ENCODE measurements at places on chromosomes 7 and 10.

DNA sequence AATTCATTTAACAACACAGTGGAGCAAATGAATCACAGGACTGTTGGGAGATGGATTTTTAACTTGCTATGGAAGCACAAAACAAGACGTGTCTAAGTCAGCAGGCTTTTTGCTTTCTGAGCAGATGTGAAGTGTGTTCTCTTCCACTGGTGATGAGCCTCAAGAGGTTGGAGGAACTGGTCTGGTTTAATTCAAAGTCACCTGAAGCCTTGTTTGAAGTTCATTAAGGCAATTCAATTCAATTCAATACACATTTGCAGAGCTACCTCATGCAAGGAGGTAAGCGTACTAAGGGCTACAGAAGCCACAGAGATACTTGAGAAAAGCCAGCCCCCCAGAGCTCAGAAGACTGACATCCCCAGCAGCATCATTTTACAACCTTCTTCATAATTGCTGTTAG lies 68.4 kb upstream of the PALS2 start:
- no peak for DNase-seq

DNA sequence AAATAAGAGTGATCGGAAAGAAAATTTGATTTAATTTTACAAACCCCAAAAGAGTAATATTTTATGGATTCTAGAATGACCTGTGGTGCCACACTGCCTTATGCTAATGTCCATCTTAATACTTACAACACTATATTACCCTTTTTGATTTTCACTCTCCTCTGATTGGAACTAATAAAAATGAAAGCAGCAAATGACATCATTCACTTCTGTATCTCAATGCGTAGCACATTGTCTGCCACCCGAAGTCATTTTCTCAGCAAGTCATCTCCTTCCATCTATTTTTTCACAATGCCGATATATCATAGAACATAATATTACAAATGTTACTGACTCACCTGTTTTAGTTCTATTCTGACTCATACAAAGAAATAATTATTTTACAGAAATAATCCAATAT lies 127.5 kb upstream of the PCLO start:
- DNase-seq, result no peak

DNA sequence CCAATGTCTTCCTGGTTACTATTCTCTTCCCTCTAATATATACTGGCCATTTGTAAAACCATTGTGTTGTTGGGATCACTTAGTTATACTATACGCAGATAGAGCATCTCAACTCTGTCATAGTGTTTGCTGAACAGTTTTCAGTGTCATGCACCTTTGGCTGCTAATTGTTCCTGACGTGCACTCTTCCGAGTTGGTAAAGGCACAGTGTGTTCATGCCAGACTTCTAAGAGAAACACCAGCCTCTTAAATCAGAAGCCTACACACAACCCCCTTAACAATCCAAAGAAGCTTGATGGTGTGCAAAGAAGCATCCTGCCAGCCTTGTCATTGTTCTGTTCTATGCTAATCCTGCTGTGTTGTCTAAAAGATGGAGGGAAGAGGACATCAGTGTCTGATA lies 131.1 kb downstream of the MAPK8 start:
- no peak for DNase-seq

DNA sequence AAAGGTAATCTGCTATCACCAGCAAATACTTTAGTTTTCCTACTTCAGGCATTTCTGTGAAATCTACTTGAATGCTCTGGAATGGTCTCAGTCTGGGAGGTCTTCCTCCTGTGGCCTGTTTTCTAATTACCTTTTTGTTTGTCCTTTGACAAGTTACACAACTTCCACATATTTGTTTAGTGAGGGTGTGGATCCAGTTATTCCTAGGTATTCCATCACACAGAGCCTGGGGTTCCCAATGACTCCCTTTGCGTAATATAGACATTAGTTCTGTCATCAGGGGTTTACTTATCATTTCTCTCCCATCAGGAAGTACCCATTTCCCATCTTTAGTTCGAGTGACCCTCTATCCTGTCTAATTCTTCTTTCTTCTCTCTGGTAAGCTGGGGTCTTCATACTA lies 28.1 kb upstream of the ELOVL3 start:
- no peak for DNase-seq

GRCh38 chr10:111085690-111086353 lies 9.0 kb downstream of the ADRA2A start:
- no peak for DNase-seq

- no peak for DNase-seq
Observed at GRCh38 chr7:112154690-112155089, 51.5 kb downstream of the DOCK4 start.

- no peak for DNase-seq
Observed at GRCh38 chr7:155352076-155352752, 54.5 kb downstream of the INSIG1 start.

DNA sequence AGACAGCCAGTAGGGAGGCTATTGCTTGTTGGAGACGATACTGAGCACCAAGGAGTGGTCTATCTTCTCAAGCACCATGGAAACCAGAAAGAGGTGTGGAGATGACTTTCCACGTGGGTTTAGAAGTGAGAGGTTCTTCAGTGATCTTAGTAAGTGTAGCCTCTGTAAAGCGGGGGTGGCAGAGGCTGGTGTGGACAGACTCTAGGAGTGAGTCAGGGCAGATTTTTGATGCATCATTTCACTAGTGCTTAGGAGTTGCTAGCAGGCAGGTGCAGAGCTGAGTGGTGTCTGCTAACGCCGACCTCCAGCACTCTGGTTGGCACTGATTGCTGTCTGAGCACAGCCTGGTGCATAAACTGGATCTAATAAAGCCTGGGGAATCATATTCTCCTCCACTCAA lies 78.4 kb upstream of the ADO start:
- DNase-seq, result no peak

GRCh38 chr7:120941064-120941463 lies 9.5 kb upstream of the ING3 start:
- DNase-seq, result peak; percentile 58

- no peak for DNase-seq
Observed at GRCh38 chr7:7257899-7258692, 75.8 kb downstream of the C1GALT1 start.

- DNase-seq, result peak; percentile 21
Observed at GRCh38 chr7:29146888-29147609, 712 bp upstream of the CPVL start.

- DNase-seq, result no peak
Observed at GRCh38 chr10:24115403-24115802, 93.5 kb upstream of the KIAA1217 start.

- no peak for DNase-seq
Observed at GRCh38 chr7:147436718-147437117, 1153.8 kb upstream of the C7orf33 start.

GRCh38 chr10:6706725-6707124 lies 126.6 kb upstream of the PRKCQ start:
- no peak for DNase-seq

DNA sequence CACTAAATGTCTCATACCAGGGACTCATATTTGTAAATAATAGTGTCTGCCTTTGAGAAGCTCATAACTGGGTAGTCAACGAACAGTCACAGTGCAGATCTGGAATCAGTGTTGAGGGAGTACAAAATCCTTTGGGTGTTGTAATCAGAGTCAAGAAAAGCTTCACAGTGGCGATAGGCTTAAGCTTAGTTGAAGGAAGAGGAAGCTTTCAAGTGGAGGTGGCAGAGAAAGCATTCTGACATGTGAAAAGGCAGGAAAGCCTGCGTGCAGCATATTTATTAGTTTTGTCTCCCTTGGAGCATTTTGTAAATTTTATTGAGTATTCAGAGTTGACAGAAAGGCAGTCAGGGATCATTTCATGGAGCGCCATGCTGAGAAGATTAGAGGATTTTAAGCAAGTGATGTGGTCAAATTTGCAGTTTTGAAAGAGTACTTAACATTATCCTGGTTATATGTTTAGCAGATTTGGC lies 104.9 kb downstream of the ADK start:
- DNase-seq, result no peak

- DNase-seq, result no peak
Observed at GRCh38 chr7:32070051-32070405, 179 bp downstream of the PDE1C start.

DNA sequence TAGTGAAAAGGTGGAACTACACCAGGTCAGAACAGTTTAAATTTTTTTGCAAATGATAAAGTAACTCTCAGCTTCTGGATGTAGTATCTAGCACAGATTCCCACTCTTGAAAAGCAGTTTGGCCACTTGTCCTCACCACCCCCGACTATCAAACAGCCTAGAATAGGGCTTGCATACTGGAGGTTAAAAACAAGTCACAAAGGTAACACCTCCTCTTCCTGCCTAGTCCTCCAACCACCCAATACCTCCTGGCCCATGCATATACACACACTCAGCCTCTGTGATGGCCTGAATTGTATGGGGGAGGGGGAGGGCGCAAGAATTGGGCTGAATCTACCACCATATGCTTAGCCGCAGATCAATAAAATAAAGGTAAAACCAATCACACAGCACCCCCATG lies 5.7 kb downstream of the SKAP2 start:
- DNase-seq, result no peak

GRCh38 chr7:1310936-1311335 lies 78.3 kb downstream of the UNCX start:
- DNase-seq, result no peak

DNA sequence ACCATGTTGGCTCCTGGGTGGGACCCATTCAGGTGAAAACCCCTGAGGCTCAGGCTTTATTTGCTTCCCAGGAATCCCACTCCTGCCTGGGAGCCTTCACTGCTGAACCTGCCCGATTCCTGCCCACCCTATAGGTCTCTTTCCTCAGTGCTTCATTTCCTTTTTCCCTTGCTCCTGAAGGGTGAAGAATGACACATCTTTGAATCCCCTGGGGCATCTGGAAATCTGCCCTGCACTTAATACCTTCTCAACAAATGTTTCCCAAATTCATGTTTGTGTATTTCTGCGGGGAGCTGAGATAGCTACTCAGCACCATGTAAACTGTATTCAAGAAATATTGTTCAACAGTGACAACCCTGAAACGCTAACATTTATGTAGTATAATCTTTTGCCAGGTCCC lies 10.3 kb upstream of the PCBD1 start:
- DNase-seq, result no peak

- no peak for DNase-seq
Observed at GRCh38 chr10:78952686-78953085, 116.1 kb upstream of the ZMIZ1 start.

DNA sequence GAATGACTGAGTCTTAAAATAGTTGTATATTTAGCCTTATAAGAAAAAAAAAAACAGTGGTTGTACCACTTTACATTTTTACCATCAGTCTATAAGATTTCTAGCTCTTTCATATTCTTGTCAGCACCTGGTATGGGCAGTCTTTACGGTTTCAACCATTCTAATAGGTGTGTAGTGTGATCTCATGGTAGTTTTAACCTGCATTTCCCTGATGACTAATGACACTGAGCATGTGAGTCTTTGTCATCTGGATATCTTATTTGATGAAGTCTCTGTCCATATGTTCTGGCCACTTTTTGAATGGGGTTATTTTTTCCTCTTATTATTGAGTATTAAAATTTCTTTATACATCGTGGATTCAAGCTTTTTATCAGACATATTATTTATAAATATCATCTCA lies 365.3 kb upstream of the IGFBP3 start:
- DNase-seq, result no peak

DNA sequence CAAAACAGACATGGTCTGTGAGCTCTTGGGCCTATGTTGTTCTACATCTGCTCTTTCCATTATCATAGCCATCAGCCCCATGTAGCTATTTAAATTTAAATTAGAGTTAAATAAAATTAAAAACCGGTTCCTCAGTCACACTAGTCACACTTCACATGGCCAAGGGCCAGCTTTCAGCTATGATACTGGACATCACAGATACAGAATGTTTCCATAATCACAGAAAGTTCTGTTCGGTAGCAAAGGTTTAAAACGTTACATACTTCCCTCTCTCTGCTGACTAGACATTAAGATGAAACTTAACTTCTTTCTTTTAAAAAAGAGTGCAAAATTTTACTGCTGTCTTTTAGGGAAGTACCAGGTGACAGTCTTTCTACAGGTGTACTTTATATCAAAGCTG lies 43.0 kb downstream of the SRPK2 start:
- no peak for DNase-seq

GRCh38 chr7:112202816-112203215 lies 3.4 kb downstream of the DOCK4 start:
- no peak for DNase-seq

GRCh38 chr7:24434972-24435371 lies 138.3 kb upstream of the PALS2 start:
- no peak for DNase-seq

- no peak for DNase-seq
Observed at GRCh38 chr7:157446322-157446721, 109.5 kb downstream of the DNAJB6 start.

DNA sequence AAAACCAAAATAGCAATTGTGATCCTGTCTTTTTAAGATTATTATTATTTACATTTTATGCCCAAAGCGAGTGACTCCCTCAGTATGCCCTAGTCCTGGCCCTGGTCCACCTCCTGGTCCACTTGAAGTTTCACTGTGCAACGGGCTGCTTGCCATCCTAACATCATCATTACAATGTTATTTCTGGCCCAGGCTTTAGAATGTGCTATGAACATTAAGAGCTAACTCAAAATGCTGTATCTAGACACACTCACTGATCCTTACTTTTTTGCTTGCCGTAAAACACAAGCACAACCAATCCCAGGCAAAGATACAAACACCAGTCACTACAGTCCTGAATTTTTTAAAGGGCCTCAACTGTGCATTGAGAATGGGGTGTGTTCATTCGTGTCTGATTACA lies 38.4 kb downstream of the RHOBTB1 start:
- DNase-seq, result no peak

- DNase-seq, result no peak
Observed at GRCh38 chr10:123897146-123897545, 5.5 kb upstream of the CPXM2 start.

DNA sequence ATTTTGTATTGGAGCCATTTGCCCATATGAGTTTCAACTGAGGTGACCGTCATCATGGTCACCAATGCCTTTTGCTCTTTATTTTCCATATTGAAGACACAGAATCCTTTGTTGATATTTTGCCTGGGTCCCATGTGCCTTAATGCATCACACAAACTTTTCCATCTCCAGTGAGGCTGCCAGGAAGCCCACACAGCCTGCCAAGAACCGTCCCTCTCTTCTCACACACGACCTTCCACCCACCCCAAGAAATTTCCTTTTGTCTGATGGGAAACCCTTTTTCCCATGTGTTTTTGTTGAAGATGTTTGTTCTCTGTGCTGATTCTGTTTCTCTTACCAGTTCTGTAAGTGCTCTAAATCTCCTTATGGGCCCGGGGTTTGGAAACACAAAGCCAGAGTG lies 168.9 kb downstream of the CSTF2T start:
- DNase-seq, result no peak

GRCh38 chr10:112433136-112433535 lies 13.6 kb downstream of the ZDHHC6 start:
- DNase-seq, result no peak
